HT-29 (cell line): ENCODE measurements at places on chromosomes 6 and 20.

DNA sequence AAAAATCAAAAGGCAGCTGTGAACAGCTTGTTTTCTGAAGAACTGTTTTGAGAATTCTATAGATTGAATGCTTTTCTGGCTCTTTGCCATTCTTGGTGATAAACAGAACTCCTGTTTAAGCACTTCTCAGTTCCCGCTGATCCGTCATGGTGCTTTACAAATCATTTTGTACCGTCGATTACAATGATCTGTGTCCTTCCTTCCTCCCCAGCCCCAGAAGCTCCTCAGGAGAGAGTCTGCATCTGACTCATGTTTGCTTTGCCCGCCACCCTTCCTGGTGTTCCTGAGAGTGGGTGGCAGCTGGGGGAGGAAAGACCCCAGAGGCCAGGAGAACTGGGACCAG, 538.6 kb upstream of the MARCKS start:
- DNase-seq, result no peak

DNA sequence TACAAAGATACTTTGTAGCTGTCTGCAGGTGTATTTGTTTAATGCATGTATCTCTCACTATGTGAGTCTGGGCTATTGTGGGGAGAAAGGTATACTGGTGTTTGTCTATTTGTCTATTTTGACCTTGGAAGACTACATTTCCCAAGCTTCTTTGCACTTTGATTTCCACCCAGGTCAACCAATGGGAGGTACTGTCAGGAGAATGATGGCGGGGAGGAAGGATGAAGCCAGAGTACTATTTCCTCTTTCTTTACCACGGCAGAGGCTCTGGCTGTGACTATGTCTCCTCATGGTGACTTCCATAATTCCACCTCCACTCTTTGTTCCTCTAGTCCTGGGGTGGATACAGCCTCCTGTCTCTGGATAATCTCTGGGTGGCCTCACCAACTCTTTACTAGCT, 23.1 kb downstream of the LBP start:
- peak; percentile 16 for DNase-seq

DNA sequence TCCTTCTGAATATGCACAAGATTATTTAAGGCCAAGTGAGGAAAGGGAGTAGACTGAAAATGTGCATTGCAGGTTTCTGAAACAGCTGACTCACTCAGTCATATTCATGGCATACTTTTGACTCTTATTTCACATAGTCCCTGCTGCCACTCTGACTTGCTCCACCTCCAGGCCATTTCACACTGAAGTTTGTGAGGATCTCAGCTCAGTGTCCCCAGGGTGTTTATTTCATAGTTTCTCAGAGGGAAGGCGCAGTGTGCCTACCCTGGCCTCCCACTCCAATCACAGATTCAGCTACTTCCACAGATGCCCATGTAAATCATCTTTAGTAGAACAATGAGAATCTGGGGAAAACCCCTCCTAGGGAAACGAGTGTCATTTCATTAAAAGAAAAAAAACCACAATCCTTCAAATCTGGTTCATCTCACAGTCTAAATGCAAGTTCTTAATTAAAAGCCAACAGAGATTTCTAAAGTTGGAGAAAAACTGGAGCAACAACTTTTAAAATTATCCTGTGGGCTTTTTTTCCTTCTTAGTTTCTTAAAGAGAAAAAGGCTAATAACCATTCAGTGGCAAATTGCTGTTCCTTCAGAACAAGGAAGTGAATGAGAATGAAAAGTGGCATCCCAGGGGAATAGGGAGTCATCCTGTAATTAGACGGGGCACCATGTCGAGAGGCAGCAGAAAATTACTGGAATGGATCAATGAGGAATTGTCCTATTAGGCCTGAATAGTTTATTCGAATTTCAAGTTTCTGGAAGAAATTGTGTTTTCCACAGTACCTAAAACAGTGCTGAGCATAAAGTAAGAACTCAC, 133.6 kb downstream of the TFAP2B start:
- DNase-seq, result no peak

DNA sequence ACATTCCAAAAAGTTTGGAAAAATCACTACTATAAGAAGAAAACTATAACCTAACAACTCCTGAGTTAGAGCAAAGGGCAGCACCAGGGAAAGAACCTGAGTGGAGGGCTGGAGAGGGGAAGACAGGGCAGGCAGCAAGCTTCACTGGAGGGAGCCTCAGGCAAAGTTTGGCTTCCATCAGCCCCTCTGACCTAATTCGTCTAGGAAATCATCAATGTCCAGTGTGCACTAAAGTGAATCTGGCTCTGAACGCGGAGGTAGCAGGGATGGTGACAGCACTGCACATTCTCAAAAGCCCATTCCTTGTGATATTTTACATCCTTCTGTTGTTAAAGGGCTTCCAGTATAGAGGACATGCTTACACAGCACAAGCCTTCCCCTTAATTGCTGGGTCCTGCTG, 87.1 kb downstream of the ZDHHC14 start:
- DNase-seq, result no peak

GRCh38 chr20:9215539-9215938, 146.7 kb downstream of the PLCB4 start:
- peak; percentile 66 for DNase-seq

GRCh38 chr20:63502671-63503172, 3.8 kb upstream of the EEF1A2 start:
- DNase-seq, result no peak

DNA sequence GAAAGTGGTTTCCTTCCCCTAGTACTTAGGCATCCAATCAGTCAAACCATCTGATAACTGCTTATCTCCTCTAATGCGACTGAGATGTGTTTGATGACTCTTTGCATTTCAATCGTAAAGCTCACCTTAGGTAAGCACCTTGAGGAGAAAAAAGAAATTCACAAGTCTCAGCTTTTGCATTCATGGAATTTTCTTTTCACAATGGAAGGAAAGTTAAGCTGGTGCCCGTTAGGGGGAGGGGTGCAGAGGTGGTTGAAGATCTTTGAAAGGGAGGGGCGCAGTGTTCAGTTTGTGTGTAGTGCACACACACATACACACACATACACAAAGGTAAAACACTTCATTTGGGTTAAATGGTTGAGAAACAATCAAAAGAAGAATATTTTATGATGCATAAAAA, 87.1 kb upstream of the SALL4 start:
- DNase-seq, result no peak

- DNase-seq, result no peak
Measured at GRCh38 chr20:57097245-57097915, 169.1 kb downstream of the BMP7 start.

GRCh38 chr6:93794166-93794565, 374.8 kb upstream of the EPHA7 start:
- DNase-seq, result no peak

DNA sequence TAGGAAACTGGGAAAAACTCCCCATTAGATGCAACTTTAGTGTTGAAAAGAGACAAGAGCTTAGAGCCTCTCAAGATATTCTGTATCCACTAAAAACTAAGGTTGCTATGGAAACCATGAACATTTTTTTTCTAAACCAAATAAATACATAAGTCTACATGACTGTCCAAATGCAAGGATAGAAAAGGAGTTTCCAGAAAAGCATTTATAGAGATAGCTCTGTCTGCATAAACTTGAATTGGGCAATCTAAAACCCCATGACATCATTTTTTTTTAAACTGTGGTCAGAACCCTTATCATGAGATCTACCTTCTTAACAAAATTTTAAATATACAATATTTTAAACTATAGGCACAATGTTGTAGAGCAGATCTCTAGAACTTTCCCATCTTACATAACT, 36.4 kb upstream of the FAM83B start:
- DNase-seq, result no peak

GRCh38 chr6:144008120-144008811, at the start of gene PLAGL1:
TSS of gene PLAGL1 (minus strand) at chr6:144008259. CDS start at chr6:143948136, 60,123 bp downstream.
- DNase-seq, result no peak

DNA sequence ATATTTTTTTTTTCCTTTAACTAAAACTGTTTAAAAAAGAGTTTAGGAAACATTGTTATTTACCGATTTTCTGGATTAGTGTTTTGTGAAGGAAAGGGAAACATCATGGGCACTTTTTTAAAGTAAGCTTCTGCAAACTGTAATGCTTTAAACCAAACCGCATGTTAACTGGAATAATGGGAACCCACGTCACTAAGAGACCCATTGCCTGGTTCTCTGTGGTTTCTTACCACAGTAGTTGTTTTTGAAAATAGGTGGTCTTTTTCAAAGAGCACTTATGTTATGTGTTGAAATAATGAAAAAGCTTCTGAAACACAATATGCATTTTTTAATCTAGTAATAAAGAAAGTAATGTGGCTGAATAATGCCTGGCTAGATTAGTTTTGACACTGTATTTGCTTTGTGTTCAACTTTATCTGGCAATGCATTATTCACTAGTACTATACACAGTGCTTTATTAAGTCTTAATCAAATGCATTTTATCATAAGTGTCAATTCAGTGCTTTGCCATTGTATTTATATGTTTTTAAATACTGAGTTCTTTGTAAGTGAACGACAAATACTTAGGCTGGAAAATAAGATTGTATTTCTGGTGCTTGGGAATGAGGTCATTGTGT, 754.1 kb upstream of the FLRT3 start:
- no peak for DNase-seq

GRCh38 chr6:48101290-48101689, 9.7 kb downstream of the PTCHD4 start:
- DNase-seq, result no peak

DNA sequence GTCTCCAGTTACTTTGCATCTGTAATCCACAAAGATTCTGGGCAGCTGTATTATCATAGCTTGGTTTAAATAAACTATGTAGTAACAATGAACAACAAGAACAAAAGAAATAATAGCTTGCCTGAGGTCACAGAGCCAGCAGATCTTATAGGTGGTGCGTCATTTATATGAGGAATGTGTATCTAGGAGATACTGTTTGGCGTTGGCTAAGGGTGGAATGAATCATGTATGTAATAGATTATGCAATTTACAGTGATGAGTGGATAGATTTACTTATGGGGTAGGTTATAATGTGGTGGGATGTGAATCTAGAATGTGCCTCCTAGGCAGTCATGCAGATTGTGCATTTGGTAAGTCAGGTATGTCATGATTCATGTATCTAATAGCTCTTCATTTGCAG, 42.8 kb downstream of the HNF4A start:
- no peak for DNase-seq

- DNase-seq, result no peak
Measured at GRCh38 chr20:1291191-1291741, 25.2 kb downstream of the SNPH start.

- DNase-seq, result no peak
Measured at GRCh38 chr6:33926451-33926850, 122.6 kb upstream of the MLN start.

GRCh38 chr6:170445487-170445886, 107.6 kb downstream of the PSMB1 start:
- no peak for DNase-seq

DNA sequence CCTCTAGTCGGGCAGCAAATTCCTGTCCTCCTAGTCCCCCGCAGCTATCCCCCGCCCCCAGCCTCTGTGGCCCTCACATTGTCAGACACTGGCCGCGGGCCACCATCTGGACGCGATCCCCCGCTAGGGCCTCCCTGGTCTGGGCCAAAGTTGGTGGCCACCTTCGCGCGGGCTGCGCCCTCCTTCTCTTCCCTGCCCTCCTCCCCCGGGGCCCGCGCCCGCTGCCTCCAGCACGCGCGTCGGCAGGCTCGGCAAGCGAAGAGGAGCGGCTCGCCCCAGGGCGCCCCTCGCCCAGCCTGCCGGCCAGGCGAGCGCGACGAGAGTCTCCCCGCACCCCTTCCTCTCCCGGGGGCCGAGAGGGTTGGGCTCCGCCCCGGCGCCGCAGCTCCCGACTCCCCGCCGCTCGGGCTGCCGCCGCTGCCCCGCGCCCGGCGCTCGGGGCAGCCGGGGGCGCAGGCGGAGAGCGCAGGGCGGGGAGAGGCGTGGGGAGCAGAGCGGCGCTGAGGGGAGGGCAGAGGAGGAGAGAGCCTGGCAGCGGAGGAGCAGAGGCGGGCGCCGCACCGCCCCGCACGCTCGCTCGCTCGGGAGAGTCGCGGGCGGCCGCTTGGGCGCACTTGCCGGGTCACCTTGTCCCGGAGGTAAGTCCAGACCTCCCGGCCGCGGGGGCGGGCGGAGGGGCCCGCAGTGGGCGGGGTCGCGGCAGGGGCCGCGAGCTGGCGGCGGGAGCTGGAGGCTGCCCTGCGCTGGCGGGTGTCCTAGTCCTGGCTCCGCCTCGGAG, at the start of gene SYNDIG1:
Gene SYNDIG1 (plus strand): TSS at position 514 of the 778 bp plus-strand sequence. CDS start 73,469 bp downstream, outside the sequence.
- no peak for DNase-seq

DNA sequence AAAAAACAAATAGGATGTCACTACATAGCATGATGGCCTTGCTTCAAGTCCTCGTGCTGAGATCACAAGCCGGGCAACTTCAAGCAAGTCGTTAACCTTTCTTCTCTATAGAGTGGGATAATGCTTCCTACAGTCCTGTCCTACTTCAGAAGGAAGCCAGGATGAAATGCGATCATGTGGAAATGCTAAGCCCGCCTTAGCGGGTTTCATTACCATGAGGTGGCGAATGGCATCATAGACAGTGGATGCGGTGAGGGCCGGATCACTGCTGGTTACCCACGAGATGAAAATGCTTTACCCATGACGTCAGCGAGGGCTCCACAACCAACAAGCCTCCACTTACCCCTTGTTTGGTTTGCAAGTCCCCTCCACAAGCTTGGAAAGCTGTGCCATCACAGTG, 206.4 kb downstream of the TBXT start:
- no peak for DNase-seq

DNA sequence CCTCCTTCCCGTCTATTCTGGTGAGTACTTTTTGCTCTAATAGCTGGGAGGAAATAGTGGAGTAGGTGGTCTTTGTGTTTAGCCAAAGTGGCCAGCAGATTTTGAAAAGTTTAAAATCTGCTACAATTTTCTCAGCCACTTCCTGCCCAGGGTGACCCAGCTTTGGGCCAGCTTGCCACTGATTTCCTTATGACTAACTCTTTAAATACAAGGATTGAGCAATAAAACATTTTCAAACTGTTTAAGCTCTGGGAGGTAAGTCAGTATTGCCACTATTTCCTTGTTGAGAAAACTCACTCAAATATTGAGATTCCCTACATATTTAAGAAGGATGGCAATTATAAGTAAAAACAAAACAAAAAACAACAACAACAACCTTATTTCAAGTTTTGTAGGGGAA, 54.5 kb downstream of the TRMT11 start:
- DNase-seq, result peak; percentile 71

DNA sequence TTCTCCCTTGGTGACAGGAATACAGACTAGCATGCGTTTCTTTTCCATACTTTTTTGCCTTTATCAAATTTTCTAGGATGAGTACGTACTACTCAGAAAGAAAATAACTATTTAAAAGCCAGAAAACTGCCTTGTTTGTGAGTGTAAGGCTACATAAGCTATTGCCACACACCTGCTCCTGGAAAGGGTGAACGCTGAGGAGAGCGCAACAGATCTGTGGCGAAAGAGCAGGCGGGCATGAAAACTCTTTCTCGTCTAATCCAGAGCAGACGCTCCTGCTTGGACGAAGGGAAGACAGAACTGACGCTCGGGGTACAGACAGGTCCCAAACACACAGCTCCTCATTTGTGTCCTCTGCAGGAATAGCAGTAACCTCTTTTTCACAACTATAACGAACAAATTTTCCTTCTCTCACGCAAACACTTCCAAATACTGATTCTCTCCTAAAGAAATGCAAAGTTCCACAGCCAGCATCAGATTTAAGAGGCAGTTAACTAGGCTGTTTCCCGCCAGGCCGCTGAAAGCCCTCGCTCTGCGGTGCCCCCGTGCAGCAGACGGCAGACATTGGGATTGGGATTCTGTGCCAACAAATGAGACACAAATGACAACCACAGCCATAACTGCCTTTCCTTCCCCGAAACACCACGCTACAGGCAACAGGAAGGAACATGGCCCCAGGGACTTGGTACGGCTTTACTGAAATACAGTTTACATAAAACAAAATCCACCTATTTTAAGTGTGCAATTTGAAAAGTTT, 20.0 kb downstream of the TAF4 start:
- no peak for DNase-seq

GRCh38 chr6:143783077-143783476, 60.1 kb upstream of the LTV1 start:
- no peak for DNase-seq
